Stromal cell of bone marrow (primary cell): ENCODE measurements at places on chromosomes 4 and X.

GRCh38 chr4:6085691-6086628 lies 67.7 kb upstream of the C4orf50 start:
- DNase-seq: no peak

DNA sequence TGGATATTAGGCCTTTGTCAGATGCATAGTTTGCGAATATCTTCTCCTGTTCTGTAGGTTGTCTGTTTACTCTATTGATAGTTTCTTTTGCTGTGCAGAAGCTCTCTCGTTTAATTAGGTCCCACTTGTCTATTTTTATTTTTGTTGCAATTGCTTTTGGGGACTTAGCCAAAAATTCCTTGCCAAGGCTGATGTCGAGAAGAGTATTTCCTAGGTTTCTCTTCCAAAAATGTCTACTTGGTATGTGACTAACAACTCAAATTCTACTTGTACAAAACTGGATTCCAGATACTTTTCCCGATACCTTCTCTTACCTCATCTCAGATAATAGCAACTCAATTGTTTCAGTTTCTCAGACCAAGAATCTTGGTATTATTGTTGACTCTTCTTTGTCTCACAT lies 142.4 kb upstream of the GLRA2 start:
- DNase-seq: no peak

DNA sequence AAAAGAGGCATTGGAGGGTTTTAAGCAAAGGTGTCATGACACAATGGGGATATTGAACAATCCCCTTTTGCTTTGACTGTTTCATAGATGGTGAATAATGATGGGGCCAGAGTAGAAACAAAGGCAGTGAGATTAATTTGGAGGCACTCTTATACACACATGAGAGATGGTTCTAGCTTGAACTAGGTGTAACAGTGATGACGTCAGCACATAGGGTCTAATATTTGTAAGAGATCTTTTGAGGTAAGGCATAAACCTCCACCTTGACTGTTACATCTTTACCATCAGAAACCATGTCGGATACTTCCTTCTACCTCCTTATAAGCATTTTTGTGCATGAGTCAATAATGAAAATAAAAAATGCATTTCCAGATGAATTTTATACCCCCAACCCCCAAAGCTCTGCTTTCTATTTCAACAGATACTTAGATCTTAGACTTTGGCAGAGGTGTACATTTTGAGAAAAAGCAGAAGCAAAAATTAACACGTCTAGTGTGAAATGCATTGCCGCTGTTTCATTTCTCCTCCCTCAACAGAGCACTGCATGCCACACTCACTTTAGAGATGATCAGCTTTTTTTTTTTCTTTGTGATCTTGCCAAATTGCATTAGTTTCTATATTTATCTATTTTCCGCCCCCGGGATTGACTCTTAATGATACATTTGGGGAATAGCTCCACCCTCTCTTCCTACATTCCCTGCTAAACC lies 87.2 kb downstream of the HS3ST1 start:
- no peak for DNase-seq

- DNase-seq: no peak
Observed at GRCh38 chr4:69787879-69788278, 27.5 kb upstream of the SULT1B1 start.

DNA sequence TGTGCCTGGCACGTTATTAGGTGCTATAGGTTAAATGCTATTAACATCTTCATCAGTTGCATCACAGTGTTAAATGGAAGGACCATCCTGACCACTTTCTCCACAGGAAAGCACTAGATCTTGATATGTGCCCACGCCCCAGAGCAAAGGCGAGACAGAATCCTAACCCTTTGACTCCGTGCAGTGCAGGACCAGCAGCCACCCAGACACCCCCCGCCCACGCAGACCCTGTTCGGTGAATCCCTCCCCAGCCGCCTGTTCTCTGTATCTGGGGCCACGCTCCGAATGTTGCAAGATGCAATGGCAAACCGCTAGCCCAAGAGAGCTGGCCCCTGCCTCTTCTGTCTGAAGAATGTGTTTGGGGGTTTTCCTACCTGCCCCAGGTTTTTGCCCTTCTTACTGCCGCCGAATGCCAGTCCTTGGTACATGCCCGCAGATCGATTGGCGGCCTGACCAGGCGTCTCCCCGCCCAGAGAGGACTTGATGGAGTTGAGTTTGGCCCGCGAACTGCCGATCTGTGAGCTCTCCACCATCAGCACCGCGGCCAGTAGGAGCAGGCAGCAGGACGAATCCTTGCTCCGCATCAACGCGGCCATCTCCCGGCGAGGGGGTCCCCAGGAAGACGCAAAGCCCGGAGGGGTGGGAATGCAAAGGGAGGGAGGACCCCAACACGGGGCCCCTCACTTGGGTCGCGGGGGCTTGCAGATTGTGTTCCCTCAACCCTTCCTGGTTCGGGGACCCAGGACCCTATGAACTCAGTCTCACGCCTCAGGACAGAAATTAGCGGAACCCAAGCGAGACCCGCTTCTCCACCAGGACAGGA lies 906 bp downstream of the DKK2 start:
- no peak for DNase-seq
